B cell (primary cell): ENCODE measurements at places on chromosomes 5 and 9.

DNA sequence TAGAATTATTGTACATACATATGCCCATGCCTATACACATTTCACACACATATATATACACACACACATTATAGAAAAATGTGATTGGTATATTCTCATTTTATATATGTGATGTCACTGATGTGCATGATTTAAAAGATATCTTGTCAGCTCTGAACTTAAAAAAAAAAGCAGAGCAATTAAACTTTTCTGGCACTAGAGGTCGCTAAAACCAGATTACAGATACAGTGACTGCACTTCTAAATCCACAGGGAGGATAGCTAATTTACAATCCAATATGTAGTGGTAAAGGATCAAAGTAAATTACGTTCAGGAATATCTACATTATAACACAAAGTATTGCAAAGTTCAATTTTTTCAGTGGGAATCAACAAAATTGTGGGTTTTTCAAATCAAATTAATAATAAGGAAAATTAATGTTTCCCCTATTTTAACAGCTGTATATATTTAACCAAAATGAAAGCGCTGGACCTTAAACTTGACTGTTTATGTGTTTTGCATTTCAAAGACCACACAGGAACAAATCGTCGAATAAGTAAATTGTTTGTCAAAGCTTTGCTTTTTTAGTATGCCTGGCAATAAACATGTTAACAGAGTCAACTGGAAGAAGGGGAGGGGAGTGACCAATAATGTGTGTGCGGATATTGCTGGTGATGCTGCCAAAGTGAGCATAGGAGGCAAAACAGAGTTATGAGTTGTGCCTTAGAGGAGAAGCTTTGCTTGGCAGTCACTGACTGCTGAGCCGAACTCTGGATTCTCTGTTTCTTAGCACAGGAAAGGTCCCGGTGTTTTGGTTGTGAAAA, 1201.4 kb upstream of the C9orf72 start:
- no peak for DNase-seq

- no peak for DNase-seq
Observed at GRCh38 chr5:37950436-37950835, 110.6 kb upstream of the GDNF start.

DNA sequence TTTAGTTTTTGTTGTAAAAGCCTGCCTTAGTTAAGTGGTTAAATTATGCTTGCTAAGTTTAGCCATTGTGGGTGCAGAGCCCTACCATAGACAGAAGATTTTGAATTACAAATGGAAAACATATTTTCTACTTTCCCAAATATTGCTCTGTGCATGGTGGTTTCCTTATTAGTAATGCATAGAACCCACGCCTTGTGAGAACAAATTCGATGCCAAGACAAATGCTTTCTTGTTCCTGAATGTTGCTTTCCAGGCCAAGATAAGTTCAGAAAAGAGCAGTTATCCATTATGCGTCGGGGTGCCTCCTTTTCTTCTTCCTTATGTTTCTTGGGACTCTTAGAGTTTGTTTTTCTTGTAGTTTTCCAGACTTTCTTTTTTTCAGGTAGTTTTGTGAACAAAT, 31.0 kb upstream of the GARNL3 start:
- no peak for DNase-seq

GRCh38 chr5:16871746-16872339, 64.2 kb downstream of the MYO10 start:
- no peak for DNase-seq

DNA sequence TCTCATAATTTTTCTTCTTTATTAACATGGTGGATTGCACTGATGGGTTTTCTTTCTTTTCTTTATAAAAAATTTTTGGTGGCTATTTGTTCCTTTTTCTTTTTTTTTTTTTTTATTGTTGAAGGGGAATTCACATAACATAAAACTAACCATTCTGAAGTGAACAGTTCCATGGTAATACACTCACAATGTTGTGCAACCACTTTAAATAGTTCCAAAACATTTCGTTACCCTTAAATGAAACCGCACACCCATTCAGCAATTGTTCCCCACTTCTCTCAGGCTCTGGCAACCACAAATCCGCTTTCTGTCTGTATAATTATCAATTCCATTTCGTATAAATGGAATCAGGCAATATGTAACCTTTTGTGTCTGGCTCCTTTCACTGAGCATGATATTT, 11.7 kb upstream of the SETX start:
- no peak for DNase-seq

- no peak for DNase-seq
Observed at GRCh38 chr5:130496215-130496614, 592.0 kb downstream of the CHSY3 start.

DNA sequence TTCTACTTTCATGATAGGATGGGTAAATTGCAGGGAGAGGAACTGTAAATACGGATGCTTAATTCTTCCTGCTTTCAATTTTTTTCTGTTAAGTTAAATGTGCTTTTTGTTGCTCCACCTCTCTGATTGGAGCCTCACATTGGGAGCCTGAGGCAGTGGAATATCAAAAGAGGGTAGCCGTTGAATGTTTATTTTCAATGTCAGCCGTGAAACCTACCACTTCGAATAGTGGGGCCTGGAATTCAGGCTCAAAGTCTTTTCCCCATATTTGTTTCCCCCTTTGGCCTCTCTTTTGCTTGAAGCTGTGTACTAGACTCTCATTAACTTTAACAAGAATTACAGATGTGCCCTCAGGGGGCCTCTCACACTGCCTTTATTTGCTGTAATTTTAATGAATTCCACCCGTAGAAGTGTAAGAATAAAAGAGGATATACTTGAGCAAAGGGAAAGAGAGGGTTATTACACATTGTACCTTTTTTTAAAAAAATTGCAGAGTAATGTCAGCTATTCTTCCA, 29.0 kb downstream of the PSAT1 start:
- no peak for DNase-seq

GRCh38 chr9:1042466-1042865, 7.7 kb upstream of the DMRT2 start:
- peak; percentile 27 for DNase-seq

DNA sequence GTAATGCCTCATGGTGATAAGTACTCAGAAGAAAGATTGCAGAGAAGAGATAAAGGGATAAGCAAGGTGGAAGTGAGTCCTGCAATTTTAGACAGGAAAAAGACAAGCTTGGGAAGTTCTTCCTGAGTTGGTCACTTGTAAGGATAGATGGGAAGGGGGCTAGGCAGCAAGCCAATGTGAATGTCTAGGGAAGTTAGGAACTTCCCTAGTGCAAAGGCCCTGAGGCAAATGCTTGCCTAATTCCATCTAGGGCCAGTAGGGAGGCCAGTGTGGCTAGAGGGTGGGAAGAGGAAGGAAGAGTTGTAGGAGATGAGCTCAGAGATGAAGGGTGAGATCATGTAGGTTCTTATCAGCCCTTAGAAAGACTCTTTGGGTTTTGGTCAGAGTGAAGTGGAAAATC, 206.6 kb downstream of the MAT2B start:
- no peak for DNase-seq

DNA sequence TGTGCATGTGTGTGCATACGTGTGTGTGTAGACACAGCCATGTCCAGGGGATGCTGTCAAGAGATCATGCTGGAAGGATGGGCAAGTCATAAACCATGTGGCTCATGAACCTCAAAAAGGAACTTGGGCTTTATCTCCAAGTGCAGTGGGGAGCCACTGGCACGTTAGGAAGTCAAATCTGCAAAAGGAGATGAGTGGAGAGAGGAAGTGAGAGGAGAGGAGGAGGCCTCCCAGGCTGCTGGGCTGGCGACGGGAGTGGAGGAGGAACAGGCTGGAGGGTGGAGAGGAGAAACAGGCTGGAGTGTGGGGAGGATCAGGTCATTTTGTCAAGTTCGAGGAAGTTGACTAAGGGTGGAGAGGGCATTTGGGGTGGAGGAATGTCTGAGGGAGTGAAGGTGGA, 29.2 kb upstream of the TIFAB start:
- no peak for DNase-seq

DNA sequence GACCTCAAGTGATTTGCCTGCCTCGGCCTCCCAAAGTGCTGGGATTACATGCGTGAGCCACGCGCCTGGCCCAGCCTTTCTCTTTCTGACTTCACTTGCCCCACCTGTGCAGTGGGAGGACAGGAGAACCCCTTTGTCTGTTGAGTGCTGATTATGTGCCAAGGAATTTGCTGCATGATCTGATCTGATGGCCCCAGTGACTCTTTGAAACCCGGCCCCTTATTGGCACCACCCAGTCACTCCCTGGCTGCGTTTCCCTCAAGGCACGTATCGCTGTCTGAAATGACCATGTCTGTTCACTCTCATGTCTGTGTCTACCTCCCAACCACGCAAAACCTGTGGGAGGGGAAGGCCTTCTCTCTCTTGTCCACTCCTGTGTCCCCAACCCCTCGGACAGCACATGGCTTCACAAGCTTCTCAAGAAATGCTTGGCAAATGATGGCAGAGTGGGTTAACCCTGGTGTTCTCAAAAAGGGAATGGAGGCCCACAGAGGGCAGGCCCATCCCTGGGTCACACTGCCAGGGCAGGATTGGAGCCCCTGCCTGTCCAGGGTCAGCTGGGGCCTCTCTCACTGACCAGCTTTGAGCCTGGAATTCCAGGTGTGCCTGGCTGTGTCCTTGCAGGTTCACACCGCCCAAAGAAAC, 21.9 kb downstream of the NEK6 start:
- no peak for DNase-seq

DNA sequence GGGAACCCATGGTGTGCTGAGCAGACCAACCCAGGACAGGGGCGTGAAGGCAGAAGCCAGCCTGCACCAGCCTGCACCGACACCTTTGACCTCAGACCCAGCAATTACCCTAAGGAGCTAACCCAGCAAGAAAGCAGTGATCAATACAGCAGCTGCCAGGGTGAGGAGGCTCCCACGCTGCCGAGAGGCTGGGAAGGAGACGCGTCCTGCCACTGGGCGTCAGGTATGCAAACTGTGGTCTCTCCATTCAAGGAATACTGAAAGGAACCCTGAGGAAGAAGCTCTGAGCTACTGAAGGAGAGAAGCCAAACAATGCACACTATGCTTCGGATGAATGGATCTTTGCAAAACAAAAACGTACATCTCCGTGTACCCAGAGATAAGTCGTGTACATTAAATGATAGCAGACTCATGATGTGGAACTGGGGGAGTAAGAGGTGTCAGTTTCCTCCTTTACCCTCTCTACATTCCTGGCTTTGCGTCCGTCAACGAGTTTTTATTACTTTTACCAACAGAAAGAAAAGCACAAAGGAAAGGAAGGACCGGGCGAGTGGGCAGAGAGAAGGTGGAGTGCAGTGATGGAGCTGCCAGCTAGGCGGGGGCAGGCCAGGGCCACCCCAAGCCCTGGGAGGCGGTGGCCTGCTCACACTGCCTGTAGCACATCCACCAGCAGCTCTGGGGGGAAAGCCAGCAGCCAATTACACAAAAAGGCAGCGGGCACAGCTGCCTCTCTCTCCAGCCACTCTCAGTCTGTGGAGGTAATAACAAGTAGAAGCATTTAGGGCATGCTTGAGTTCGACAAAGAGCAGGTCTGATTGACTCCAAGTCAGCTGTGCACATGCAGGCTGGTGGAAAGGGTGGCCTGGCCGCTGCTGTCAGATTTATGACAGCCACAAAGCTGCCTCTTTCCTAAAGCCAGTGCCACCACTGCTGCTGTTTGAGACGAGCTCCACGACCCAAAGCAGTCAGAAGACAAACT, 29.3 kb downstream of the RASGEF1C start:
- no peak for DNase-seq

GRCh38 chr5:171575808-171576207, 156.4 kb downstream of the FGF18 start:
- DNase-seq: no peak

DNA sequence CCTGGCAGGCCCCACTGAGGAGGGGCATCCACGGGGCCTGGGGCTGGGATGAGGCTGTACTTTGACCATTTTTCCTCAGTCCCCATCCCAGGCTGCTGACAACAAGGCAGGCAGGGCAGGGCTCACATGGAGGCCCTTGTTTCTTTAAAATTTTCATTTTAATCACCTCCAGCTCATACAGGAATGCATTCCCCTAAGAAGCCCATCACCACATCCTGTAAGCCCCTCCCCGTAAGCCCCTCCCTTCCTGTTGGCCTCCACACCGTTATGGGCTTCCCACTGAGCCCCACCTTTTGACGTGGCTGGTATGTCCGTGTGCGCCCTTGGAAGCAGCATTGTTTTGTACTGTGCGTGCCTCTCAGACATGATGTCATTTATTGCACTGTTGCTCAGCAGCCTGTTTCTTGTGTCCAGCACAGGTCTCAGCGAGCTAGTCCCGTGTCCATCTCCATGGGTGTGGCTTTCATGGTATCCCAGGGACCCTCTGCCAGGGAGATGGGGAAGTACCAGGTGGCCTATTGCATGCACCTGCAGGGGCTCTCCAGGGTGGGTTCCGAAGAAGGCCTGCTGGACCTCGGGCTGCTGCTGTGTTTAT, 22.4 kb downstream of the PHF2 start:
- DNase-seq: no peak

DNA sequence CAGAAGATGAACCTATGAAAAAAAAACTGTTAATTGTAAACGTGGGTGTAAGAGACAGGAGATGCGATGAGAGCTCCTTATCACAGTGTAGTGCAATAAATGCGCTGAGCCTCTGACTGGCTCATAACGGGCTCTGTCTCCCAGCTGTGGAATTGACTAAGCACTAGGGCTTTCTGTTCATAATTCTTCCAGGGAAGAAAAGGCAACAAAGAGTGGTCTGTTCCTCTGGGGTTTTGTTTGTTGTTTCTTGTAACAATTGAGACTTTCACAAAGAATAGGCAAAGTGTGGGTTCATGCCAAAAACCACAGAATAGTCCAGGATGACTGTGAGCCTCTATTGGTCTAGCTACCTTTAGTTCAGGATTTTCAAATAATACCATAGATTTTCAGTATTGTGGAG, 39.4 kb downstream of the UBE2QL1 start:
- no peak for DNase-seq
